Astrocyte of the cerebellum (primary cell): ENCODE measurements at places on chromosomes 6 and 20.

DNA sequence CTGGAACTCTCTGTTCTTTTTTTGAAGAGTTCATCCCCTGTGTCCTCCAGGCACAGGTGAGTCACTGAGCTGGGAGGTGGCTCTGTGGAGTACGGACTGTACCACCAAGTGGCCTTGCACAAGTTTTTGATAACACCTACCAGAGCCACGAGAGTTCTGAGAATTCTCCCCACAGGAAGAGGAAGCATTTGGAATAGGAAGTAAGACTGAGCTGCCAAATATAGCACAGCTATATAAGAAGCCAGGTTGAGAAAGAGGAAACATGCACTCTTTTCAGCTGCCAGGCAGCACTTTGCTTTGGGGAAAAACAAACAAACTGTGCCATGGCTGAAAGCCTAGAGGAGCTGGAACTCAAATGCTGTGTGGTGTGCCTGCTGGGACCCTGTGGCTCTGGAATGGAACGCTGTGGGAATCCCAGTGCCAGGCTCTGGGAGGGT lies 70.8 kb upstream of the RIPOR2 start:
- DNase-seq, result no peak

DNA sequence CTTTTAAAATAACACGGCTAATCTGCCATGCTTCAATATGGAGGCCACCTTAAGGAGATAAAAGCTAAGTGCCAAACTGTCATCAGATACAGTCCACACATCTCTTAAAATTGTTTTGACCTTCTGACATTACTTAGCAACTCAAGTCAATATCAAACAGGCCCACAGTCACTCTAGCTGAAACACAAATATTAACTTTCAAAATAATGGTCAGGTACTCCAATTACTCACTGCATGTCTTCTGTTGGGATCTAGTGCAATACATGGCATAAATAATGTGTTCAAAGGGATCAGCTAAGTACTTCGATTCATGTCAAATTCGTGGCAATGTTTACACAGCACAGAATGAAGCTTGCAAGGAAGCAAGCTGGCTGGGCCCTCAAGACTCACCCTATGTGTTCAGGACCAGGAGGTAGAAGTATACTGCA lies 133.9 kb upstream of the BEND6 start:
- DNase-seq, result no peak

DNA sequence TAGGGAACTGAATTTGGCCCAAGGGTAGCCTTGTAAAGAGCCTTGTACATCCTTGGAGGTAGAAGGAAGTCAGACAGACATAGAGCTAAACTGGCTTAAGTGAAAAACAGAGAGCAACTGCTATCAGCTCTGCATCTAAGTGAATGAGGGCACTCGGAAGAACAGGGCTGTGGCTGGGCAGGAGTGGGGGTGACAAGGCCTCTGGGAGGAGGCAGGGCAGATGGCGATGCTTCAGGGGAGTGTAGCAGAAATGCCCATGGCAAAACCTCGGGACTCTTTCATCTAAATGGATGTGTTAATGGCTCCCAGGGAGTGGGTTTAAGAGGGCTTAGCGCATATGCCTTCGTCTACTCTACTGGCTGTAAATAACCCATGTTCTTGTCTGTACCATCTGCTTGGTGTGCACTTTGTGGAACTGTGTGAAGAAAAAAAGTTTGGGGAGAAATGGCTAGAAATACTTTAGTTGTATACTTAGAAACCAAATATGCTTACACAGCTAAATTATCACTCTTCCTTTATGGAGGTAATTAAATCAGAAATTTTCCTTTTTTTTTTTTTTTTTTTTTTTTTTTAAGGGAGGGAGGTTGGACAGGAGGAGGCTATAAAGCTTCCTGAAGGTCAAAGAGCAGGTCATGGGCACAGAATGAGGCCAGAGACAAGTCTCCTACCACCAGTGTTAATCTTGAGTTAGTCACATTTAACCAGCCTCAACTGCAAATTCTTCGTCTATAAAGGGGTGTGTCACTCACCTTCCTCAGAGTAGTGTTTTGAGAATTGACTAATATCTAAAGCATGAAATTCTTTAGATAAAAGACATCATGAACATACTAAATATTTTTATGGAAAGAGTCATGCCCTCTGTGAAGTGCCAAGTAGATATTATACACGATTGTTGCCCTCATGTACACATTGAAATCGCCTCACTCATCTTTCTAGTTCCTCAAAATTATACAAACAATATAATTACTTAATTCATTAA lies 60.9 kb downstream of the FYN start:
- no peak for DNase-seq

DNA sequence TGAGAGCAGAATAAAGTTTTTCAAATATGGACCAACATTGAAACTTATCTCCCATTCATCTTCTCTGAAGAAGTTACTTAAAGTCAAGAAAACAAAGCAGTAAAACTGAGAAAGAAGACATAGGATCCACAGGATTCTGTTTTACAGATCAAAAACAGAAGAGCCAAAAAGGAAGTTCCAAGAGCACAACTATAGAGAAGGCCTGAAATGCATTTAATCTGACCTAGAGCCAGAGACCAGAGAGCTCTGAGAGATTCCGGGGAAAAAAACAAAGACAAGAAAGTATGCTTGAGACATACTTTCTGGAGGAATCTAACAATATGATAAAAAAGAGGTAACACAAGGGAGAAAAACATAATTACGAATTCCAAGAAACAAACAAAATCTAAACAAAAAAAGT lies 26.1 kb downstream of the SRPK1 start:
- no peak for DNase-seq

- no peak for DNase-seq
Observed at GRCh38 chr6:131197716-131198115, 62.4 kb downstream of the AKAP7 start.

GRCh38 chr6:1796706-1797529 lies 187.2 kb downstream of the FOXC1 start:
- DNase-seq, result no peak

GRCh38 chr6:168956884-168957730 lies 296.5 kb downstream of the THBS2 start:
- peak; percentile 49 for DNase-seq

DNA sequence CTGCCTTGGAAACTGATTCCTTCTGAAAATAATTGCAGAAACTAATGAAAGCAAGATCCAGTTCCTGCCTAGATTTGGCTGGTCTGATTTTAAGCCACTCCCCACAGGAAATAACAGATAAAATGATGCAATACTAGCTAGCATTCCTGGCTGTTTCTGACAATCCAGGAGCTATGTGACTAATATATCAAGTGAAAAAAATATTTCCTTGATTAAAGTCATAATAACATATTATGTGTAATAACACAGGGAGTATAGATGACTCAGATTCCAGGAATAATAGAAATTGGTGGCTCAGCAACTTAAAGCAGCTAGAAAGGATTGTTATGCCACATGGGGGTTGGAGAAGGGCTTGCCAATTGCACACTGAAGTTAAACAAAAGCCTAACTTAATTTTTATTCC lies 182.7 kb upstream of the SALL4 start:
- peak; percentile 91 for DNase-seq

GRCh38 chr6:56450882-56451739 lies 191.6 kb downstream of the DST start:
- DNase-seq, result peak; percentile 31

GRCh38 chr20:10453241-10453640 lies 18.1 kb downstream of the SLX4IP start:
- DNase-seq, result no peak

DNA sequence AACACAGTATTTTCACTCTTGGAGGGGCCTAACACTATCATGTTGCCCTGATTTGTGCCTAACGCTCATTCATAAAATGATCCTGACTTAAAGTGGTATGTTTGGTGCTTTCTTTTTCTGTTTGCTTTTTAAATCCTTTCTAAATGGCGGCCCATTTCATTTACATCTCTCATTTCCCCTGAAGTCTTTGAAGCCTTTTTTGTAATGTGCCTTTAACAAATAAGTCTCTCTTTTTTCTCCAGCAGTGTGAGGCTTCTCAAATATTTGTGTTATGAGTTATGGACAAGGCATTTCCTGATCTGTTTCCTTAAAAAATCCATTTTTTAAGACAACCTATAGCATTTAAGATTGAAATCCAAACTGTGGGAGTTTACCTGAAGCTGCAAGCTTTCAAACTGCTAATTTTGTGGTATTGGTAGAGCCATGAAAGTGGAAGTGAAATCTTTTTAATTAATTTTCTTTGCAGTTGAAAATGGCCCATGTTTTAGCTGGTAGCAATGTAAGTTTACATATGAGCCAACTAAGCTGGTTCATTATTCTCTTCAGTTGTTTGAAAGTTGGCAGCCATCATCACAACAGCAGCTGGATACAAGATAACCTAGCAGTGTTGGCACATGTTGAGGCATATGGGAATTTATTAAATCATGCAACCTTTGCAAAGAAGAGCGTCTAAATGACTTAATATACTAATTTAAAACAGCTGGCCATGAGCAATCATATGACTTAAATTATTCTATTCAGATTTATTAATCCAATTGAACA lies 469.7 kb downstream of the CDKAL1 start:
- peak; percentile 32 for DNase-seq

DNA sequence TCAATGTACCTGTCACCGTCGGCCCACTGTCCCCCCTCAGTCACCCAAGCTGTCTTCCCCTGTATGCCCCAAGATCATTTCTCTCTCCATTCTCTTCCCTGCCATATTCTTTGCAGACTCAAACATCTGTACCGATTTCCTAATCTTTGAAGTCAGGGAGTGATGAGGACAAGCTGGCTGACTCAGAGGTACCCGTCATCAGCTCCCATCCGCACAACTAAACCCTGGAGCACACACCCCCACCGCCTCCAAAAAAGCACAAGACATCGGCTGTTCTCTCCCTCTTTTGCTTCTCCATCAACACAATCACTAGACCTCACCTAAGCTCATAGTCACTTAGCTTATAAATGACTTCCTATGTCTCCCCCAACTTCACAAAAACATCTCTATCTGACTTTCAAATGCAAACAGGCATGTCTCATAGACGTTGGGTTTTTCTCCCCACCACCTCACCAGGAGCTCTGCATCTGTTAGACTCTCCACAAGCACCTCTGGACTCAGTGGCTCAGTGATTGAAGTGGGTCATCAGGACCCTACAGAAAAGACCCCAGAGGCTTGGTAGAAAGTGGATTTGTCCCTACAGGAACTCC lies 11.5 kb upstream of the NFATC2 start:
- no peak for DNase-seq

- no peak for DNase-seq
Observed at GRCh38 chr6:139029470-139030227, 1.1 kb downstream of the ABRACL start.

- no peak for DNase-seq
Observed at GRCh38 chr6:118895859-118896258, 1.9 kb downstream of the ASF1A start.

DNA sequence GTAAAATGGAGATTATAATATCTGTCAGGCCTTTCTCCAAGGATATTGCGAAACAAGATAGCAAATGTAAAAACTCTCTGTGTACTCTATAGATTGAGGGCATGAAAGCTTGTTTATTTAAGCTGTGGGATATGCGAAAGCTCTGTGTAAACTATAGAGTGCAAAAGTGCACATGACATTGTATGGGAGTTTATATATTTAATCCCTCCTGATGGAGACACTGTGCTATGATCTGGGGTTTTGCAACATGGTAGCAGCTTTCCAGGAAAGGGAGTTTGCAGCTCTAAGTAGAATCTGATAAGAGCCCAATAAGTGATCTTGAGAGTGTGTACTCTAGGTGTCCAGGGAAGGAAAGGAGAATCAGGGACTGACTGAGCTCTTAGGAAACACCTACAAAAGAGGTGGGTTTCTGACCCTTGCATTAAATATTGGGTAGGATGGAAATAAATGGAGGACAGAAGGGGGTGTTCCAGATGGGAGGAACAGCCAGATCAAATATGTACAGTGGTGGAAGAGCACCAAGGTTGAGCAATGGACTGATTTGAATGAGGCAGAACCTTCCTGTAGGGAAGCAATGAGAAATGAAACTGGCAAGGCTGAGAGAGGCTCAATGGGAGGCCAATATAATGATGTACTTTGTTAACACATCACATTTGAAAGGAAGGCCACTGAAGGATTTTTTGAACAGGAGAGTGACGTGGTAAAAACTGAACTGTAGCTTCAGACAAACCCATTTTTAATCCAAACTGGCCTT lies 450.1 kb downstream of the GJA1 start:
- no peak for DNase-seq

DNA sequence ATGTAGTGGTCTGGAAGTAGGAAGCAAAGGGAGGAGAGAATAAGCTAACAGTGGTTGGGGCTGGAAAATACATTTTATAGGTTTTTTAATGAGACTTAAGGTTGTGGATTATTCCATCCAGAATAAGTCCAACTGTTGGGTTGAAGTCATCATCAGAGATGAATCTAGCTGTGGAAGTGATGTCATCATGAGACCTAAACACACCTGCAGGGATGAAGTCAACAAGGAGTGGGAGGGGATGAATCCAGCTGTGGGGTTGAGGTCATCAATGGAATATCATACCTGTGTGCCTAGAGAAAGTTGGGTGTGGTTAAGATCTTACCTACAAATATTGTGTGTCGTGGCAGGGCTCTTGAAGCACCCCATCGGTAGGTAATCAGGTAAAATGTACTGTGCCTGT lies 730.7 kb downstream of the RFPL4B start:
- DNase-seq, result no peak

GRCh38 chr20:60062431-60063047 lies 104.3 kb downstream of the CDH26 start:
- DNase-seq, result peak; percentile 31

GRCh38 chr20:34536798-34537394 lies 20.7 kb downstream of the DYNLRB1 start:
- no peak for DNase-seq

GRCh38 chr20:51461306-51461705 lies 81.2 kb downstream of the NFATC2 start:
- DNase-seq, result no peak

DNA sequence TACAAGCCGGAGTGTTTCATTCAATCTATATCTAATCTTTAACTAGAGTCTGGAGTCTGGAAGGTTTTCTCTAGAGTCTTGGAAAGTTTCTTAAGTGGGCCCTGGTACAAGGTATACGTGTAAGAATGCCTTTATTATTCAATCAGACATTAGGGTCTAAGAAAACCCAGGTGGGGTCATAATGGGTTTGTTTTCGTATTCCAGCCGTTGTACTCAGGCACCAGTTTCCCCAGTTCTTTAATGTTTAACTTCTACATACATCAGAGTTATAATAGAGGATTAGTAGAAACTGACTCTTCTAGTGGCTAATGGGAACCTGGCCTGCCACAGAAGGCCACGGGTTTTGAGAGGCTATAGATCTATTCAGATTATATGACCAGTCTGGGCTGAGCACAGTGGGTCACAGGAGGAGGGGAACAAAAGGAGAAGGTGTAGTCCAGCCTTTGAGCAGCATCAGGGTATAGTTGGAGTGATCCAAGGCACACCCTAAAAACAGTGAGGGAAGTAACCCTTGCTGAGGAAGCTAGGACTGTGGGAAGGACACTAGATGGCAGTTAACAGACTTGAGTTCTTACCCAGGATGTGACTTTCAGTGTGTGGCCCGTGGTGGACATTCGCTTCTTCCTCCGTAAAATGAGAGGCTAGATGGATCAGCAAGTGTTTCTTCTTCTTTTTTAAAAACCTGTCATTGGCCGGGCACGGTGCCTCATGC lies 15.5 kb downstream of the FAM83B start:
- DNase-seq, result no peak
